GM10248 (cell line): ENCODE measurements at places on chromosomes 2 and 18.

DNA sequence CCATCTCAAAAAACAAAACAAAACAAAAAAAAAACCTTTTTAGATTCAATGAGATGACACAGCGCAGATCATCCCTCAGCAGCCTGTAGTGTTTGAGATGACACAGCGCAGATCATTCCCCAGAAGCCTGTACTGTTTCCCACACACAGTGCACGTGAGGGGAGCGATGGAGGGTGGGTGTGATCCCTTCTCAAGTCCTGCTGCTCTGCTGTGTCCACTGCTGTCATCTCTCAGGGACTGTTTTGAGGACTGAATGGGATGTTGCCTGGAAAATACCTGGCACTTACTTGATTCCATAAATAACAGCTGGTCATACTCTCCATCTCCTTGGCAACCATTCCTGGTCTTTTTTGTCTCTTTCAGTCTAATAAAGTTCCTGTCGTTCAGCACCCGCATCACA is 25.7 kb downstream of the TGOLN2 start:
- no peak for DNase-seq

DNA sequence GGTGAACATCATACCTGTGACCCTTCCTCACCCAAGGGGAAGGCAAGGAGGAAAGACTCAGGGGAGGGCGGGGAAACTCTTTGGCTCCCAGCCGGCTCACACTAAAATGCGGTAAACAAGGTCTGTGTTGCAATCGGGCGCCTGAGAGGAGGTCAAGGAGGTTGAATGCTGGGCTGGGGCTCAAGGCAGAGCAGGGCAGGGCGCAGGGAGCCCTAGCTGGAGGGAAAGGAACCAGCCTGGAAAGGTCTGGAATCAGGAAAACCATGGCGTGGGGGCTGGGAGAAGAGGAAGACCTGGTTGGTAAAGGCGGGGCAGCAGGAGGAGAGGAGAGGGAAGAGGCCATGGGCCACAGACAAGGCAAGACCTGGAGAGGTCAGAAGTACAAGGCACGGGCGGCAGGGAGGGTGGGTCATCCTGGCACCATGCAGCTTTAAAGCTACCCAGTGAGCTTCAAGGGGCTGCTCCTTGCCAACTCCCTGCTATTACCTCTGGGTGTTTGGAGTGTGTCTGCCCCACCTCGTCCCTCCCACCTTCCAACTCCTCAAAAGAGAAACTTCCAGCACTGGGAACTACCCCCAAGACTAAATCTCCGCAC is 4.8 kb upstream of the TMEM37 start:
- no peak for DNase-seq

DNA sequence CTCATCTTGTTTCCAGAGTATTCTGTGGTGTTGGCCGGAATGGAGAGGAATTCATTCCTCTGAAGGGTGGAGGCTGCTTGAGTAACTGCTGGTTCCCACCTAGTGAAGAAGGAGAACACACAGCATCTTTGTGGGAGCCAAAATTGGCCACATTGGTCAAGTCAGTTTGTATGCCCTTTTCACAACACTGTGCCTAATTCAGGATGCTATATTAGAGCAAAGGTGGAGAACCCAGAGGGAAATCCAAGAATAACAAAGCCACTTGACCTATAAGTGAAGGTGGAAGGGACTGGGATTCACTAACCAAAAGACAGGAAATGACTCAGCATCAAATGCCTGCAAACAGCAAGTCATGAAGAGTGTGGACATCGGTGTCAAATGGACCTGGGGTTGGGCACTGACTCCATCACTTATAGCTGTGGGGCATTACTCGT is 27.3 kb upstream of the MLPH start:
- no peak for DNase-seq

GRCh38 chr2:74533464-74533863 is 3.7 kb downstream of the HTRA2 start:
- DNase-seq = no peak

- no peak for DNase-seq
Observed at GRCh38 chr2:199882667-199883066, 28.4 kb upstream of the C2orf69 start.

- no peak for DNase-seq
Observed at GRCh38 chr18:76265497-76266235, 229.4 kb downstream of the ZNF516 start.

- peak; percentile 24 for DNase-seq
Observed at GRCh38 chr2:71226096-71226964, 573 bp downstream of the PAIP2B start.

DNA sequence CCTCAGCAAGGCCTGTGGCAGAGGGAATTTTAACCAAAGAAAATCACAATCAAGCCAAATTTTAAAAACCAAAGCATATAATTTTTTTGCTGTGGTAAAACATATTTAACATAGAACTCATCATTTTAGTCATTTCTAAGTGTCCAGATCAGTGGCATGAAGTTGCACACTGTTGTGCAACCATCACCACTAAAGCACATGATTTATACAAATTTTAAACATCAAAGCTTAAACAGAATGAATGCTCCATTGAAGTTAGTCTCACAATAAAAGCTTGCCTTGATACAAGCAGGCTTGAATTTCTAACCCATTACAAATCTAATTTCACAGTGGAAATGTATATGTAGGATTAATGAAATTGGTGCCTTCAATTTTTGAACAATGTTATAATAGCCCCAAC is 31.2 kb downstream of the FTCDNL1 start:
- DNase-seq = no peak

DNA sequence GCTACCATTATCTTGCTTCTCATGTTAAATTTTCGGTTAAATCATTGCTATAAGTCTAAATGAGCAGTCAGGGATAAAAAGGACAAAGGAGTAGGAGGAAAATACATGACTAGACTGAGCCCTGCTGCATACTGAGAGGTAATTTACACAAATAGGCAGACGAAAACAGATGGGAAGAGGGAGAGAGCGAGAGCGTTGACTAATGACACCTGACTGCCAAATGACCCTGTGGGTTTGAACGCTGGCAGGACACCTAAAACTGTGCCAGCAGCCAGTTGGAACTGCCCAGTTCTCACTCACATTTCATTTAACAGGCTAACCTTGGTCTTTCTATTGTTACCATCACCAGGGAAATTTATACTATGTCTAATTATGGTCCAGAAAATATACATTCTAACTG is 978.2 kb downstream of the CPS1 start:
- no peak for DNase-seq

GRCh38 chr2:118425191-118425590 is 336.9 kb downstream of the INSIG2 start:
- DNase-seq = no peak

DNA sequence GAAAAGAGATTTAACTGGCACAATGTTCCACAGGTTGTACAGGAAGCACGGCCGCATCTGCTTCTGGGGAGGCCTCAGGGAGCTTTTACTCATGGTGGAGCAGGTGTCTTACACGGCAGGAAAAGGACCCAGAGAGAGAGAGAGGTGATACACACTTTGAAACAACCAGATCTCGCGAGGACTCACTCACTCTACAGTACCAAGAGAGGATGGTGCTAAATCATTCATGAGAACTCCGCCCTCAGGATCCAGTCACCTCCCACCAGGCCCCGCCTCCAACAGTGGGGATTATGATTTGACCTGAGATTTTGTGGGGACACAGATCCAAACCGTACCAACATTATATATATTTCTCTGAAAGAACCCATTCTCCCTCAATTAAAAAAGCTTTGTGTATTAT is 79.7 kb upstream of the DOCK10 start:
- DNase-seq = no peak

GRCh38 chr18:11387880-11388279 is 221.5 kb upstream of the SLC35G4 start:
- DNase-seq = no peak

DNA sequence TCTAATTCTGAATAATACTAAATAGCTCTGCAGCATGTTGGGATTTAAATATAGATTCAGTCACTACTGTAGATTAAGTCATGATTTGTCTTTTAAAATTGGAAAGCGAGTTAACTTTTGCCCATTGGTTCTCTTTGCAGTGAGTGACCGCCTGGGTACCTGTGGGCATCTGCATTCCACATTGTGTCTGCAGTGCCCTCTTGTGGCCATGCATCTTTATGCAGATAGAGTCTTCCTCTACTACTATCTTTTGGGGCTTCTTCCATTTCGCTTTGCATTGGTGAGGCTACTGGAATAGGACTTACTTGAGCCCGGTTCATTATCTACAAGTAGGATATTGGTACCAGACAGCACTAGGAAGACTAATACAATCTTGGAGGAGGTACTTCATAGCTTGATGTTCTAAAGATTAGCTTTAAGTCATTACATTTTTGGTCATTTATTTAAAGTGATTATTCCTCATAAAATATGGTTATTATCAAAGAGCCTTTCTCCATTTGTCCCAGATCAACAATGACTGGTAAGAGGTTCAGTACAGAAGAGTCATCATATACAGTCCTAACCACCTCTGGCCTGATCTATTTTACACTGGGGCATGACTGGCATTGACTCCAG is 203.0 kb downstream of the SOCS6 start:
- DNase-seq = peak; percentile 41

DNA sequence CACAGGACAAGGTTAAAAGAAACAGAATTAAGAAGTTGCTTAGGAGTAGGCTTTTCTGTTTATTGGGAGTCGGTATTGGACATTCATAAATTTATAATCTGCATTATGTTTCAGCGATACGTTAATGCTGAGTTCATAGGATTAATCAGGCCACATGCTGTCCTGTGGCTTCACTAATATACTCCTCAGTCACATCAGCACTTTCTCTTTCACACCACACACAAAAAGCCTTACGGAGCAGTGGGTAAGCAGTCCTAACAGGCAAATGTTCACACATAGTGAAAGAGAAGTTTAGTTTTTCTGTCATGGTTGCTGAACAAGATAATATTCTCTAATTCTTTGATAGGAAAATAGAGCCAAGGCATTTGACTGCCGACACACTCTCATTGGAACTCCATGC is 411.7 kb upstream of the RAB12 start:
- no peak for DNase-seq

GRCh38 chr2:38685116-38685735 is 19.3 kb downstream of the GALM start:
- DNase-seq = no peak

- DNase-seq = no peak
Observed at GRCh38 chr2:73117441-73117840, 4.7 kb upstream of the RAB11FIP5 start.

- no peak for DNase-seq
Observed at GRCh38 chr18:43314941-43315340, 37.7 kb upstream of the SYT4 start.

DNA sequence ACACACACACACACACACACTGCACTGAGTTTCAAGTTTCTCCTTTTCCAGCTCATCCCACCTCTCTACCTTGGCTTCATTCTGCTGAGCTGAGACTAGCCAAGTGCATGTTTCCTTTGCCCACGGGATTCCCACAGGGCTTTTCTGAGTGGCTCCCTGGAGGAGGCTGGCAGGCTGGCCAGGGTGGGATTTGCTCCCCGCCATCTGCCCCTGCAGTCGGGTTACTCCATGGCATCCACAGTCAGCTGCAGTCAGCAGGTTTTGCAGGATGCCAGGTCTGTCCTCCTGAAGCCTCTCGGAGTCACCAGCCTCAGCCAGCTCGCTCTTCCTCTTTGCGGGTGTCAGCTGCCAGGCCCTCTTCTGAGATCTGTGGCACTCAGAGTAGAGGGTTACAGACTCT is 783.7 kb upstream of the SOX11 start:
- no peak for DNase-seq

GRCh38 chr2:188322569-188323551 is 31.2 kb downstream of the GULP1 start:
- DNase-seq = no peak

DNA sequence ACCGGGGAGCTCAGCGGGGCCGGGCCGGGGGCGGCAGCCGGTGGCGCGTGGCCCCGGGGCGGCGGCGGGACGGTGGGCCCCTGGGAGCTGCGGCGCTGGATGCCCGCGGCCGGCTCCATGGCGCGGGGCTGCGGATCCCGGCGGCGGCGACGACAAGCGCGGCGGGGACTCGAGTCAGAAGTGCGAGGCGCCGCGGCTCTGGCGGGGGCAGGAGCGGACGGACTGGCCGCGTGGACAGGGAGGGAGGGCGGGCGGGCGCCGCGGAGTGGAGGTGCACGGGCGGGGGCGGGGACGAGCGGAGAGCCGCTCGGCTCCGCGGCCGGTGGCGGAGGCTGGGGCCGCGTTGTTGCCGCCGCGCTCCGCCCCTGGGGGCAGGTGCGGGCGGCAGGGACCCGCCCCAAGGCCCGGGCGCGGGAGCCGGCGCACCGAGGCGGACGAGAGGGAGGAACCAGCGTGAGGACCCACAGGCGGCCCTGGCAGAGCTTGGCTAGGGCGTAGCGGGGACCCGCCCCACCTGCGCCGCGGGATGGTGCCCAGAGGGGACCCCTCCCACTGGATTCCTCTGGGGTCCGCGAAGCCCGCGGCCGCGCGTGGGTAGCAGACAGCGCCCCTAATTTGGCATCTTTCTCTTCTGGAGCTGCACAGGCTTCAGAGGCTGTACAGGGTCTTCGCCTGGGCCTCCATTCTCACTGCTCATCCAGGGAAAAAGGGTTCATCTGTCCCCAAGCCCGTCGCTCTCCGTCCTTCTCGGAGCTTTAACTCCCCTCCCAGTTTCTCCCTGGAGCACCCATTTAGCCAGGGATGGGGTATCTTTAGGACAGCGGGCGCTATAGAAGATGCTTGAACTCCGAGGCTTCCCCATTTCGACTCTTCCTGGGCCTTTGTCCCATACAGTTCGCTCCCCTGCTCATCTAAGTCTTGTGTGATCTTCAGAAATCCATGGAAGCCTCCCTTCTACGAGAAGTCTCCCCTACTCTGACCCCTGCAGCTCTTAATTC is at the start of gene TMEM163:
TSS of gene TMEM163 (minus strand) at position 184 of the 998 bp plus-strand sequence.
- DNase-seq = peak; percentile 55

DNA sequence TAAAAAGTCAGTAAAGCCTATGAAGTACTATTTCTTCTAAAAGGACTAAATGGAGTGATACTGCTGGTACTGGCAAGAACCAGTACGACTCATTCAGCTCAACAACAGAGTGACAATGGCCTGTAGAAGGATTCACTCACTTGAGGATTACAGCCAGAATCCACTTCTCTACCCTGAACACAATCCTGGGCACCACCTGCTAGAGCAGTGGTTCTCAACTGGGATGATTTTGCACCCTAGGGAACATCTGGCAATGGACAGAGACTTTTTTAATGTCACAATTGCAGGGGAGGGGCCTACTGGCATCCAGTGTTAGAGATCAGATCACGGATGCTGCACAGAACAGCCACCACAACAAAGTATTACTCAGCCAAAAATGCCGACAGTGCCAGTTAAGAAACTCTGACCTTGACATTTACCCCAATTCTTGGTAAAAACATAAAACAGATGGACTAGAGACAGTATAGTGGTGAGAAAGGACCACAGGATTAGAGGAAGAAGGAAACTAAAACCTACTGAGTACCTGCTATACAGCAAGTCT is 5.0 kb downstream of the SPIRE1 start:
- DNase-seq = no peak

GRCh38 chr18:6781796-6782195 is 52.3 kb downstream of the ARHGAP28 start:
- no peak for DNase-seq

GRCh38 chr2:204049635-204050034 is 113.1 kb downstream of the ICOS start:
- DNase-seq = peak; percentile 24

GRCh38 chr2:230542751-230543150 is 126.8 kb downstream of the SP100 start:
- no peak for DNase-seq

GRCh38 chr18:60847517-60847916 is 474.9 kb upstream of the MC4R start:
- DNase-seq = no peak

GRCh38 chr2:8488001-8488738 is 193.7 kb upstream of the ID2 start:
- DNase-seq = peak; percentile 80

- DNase-seq = no peak
Observed at GRCh38 chr2:219279916-219280516, 850 bp downstream of the DNAJB2 start.

- no peak for DNase-seq
Observed at GRCh38 chr18:76518860-76519538, 24.0 kb upstream of the ZNF516 start.
